ENCODE measurements at places on chromosomes 4 and X.
A peak's percentile ranks its signal among the peaks of the same experiment; 100 is the strongest.

GRCh38 chr4:168565130-168565529, 68.3 kb downstream of the PALLD start:
- no peak for DNase-seq

DNA sequence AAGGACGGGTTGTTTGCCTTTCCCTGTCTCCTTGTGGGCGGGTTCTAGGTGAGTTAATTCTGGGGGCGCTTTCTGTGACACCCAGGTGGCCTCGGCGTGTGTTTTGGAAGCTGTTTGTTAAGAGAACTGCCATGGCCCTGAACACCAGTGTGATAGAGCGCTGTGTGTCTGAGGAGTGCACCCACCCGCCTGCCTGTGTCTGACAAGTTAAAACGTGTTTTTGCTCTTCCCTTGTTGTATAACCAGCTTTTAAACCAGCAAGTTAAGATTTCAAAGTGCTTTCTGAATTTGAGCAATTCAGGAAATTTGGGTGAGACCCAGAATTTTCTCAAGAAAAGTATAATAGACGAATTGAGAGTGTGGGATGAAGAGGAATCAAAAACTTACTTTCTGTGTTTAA, 55.2 kb upstream of the HGFAC start:
- peak; percentile 24 for DNase-seq

DNA sequence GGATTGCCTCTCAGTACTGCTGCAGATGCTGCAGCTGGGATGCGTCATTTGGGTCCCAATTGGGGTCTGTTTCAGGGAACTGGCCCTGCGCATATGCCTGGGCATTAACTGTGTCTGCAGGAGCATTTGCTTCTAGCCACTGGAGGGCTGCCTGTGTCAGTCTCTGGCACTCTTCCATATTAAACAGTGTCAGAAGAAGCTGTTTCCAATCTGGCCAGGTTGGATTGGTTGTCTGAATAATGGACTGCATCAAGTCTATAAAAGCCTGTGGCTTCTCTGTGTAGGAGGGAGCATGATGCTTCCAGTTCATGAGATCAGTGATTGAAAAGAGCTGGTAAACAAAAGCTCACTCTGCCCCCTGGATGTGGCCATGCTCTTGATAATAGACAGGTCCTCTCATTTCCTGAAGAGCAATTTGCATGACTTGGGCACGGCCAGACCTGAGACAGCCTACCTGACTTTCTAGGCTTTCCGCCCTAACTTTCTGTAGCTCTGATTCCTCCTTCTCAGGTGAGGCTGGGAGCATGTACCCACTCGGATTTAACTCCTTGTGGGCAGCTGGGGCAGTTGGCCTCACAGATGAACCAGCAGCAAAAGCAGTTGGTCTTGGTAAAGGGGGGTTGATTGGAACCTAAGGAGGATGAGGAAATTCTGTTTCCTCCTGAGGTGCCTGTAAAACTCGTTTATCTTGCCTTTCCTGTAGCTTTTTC, 29.2 kb downstream of the SULT1E1 start:
- DNase-seq: no peak

DNA sequence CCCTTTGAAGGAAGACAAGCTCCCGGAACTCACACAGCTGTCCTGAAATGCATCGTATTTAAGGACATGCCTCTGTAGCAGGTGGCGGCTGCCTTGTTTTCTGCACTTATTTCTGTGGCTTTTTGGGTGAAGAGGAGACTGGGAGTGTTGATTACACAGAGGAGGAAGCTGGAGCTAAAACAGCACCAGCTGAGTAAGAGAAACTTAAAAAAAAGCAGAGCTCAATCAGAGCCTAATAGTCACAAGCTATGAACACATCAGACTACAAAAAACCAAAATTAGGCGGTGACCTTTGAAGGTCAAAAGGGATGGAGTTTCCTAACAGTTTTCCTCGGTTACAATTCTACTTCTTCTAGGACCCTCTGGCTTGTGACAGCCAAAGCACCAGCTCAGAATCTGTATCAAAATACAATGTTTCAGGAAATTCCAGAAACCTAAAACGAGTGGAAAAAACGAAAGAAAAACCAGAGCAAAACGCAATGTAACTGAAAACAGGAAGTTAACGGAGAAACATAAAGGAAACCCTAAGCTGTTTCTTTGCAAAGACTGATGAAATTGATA, 13.5 kb downstream of the PRKX start:
- no peak for DNase-seq

GRCh38 chr4:87807402-87807801, 8.0 kb downstream of the IBSP start:
- DNase-seq: no peak

DNA sequence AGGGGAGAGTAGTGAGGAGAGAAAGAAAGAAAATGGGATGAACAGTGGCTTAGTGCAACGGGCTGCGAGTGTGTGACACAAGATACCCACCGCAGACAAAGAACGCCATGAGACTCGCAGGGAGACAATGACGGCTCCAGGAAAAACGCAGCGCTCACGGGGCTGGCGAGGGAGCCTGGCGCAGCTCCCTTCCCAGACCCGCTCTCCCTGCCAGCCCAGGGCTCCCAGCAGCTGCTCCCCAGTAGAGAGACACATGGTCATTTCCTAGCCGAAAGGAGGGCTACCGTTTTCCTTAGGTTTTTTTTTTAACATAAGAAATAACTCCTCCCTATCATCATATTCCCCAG, 149.5 kb downstream of the MAML3 start:
- peak; percentile 73 for DNase-seq

- DNase-seq: no peak
These were observed 130.6 kb downstream of the FRYL start for GRCh38 chr4:48649505-48649904.

DNA sequence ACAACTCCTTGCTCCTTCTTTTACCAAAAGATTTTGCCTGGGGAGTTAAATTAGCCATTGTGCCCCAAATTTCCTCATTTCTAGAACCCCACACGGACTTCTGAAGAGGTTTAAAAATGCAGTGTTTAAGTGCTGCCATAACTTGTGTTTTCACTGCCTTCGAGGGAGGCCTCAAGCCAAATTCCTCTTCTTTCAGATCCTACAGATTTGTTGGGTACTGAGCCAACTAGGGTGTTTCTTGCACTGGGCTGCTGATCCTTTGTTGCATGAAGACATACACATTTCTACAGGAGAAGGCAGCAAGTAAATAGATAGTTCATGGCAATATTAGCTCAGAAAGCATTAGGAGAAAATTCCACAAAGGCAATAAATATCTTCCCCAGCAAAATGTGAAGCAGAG, 43.8 kb downstream of the GLRA2 start:
- no peak for DNase-seq

All from H7 (cell line).